ENCODE measurements at places on chromosomes 4 and X.

DNA sequence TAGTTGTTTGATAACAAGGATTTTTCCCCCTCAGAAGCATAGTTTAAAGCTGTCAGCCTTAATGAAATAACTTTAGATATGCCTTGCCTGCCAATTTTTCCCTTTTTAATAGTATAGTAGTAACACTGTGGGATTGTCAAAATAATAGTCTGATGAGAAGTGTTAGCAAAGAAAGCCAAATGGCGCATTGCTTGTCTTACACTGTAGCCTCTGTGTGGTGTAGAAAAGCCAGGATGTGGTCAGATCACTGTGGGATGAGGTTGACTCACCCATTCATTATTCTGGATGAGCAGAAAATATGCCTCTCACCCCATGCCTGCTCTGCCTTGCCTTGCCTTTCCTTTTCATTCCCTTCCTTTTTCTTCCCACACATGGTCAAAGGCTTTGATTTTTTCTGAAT, 257.8 kb upstream of the NRK start:
- DNase-seq = no peak

DNA sequence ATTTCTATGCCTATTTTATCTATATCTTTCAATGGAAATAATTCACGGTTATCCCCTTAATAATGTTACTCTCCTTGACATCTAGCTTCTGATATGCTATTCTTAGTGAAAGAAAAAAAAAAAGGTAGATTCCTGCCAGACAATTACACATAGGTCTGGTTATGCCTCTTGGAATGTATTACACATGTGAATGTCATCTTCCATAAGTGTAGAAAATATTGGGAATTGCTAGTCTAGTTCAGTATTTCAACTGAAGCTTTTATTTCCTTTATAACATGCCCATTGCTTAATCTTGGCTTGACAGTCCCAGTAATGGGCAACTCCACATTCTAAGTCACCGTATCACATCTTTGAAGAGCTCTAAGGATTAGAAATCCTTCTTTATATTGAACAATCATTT, 25.4 kb upstream of the PPP1R2C start:
- no peak for DNase-seq

DNA sequence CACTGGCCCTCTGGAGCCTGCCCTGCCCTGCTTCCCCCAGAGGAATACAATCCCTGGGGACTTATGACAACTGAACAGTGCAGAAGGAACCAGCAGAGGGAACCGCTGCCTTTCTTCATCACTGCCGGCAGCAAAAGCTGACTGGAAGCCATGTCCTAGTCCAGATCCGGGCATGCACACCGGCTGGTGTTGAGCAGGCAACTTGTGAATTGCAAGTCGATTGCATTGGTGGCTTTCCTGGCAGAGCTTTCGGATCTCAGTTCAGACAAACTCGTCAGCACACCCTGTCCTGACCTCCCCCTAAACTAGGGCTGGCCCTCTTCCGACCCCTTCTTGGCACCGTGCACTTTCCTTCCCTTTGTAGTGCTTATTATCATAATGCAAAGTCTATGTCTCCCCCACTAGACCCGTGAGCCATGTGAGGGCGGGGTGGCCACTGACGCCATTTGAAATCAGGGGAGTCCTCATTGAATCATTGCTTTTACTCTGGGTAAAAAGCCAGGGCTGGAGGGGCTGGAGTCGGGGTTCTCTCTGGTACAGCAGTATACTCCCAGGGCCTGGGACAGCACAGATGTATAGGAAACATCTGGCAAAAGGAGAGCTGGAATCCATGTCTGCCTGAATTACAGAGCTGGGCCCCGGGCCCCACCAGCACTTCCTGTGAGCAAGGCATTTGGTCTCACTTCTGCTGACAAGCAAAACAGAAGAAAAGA, 1.8 kb downstream of the ARHGAP4 start:
- DNase-seq = no peak

- DNase-seq = no peak
These were observed 163.8 kb downstream of the AFF2 start for GRCh38 chrX:148664171-148664570.

DNA sequence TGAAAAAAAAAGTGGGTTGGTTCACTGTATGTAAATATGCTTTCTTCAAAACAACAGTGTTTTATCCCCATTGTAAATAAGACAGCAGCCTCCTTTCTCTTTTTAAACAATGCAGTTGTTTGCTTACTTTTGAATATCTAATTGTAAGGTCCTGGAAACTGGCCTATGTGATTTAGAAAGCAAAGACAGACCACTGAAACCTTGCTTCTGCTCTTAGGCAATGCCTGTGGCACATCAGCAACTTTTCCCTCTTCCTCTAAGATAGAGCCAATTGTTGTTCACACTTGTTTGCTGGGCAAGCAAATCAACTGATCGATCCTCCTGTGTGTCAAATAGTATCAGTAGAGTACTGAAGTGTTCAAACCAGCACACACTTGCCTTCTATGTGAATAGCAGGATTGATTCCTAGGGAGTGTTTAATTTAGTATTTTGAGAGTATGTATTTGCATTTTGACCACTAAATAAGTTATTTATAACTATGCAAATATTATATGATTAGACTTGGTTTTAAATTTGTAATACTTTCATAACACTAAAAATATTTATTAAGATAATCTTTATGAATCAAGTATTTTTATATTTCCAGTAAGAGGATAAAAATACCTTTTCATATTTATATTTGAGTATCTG, 55.4 kb upstream of the GRPR start:
- no peak for DNase-seq

- DNase-seq = no peak
These were observed 1.7 kb upstream of the PPP2R2C start for GRCh38 chr4:6474053-6474568.

- no peak for DNase-seq
These were observed 43.9 kb downstream of the CLNK start for GRCh38 chr4:10640561-10641201.

DNA sequence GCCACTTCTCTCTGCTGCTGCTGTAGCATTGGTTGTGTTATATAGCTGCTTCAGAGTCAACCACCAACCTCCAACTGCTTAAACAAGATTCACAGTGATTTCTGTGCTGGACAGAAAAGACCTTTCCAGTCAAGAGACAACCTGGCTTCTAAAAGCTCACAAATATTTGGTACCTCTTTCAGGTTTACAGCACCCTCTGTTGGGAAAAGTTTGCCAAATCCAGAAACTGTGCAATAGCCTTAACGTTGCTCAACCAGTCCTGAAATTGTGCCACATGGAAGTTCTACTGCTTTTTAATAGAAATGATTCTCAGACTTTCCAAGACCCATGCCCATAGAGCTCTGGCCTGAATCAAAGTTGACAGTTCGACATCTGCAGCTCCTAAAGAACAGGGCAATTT, 842.1 kb upstream of the HTR2C start:
- no peak for DNase-seq

DNA sequence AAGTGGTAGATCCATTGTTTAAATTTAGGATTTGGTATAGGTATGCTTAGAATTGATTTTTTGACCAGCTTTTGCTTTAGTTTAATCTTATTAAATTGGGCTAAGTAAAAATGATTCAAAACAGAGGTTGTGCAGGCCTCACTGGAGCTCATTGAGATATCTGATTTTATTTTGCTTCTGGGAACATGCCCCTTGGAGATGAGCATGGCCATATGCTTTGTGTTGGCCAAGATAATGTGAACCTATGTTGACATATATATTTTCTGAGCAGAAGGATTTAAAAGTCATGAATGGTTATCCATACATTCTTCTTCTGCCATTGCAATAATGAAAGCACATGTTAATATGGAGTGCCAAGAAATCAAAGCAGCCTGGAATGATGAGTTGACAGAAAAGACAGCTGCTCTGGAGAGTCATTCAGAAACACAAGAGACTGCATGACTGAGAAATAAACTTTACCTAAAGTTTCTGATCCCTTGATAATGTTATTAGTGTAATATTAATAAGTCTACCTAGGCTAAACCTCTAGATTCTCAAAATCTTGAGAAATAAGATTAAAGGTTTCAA, 489.7 kb upstream of the GNPDA2 start:
- DNase-seq = no peak

- DNase-seq = no peak
These were observed 7.2 kb downstream of the ABCD1 start for GRCh38 chrX:153731845-153732215.

- DNase-seq = no peak
These were observed 239.2 kb downstream of the DKK2 start for GRCh38 chr4:106796876-106797275.

- DNase-seq = no peak
These were observed 60.6 kb upstream of the FAT4 start for GRCh38 chr4:125254106-125254505.

DNA sequence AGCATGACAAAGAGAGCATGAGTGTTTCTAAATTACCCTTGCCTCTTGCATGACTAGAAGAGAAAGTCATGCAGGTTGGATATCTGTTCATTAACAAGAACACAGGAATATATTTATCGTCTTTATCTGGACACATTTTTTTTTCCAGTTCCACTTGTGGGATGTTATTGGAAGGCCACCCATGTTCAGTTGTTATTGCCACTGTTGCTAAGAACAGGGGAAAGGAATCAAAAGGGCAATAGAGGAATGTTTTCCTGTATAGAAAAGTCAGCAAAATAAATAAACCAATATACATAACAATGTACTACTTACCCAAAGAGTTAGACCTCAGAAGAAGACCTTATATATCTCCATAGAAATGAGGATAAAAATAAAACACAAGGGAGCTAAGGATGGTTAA, 270.1 kb downstream of the QDPR start:
- no peak for DNase-seq

GRCh38 chr4:114310296-114310925, 288.2 kb upstream of the UGT8 start:
- DNase-seq = no peak

DNA sequence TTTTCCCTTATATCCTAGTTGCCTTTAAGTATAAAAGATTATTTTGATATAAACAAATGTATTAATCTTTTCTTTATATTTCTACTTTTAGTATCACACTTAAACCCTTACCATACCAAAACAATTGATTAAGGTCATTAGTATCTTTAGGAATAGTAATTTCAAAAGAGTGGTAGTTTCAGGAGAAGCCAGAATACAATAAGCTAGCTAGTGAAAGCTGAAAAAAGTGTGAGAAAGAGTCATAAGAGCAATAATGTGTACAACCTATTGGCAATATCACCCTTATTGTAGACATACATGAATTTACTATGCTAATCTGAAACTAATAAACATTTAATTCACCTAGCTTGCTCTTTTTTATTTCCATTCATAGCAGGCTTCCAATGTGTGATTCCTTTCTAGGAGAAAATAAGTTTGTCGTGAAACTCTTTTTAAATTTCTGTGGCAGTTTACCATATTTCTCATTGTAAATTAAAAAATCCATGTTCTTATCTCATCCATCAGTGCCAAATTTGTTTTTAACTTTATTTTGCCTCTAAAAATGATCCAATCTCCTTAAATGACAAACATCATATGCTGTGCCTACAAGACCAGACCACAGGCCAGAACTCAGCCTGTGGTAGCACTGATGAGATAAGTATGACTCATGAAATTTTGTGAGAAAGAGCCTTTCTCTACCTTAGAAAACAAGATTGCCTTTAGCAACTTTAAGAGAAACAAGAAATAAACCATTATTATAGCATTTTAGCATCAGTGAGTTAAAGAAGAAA, 8.1 kb downstream of the NEK1 start:
- DNase-seq = no peak

DNA sequence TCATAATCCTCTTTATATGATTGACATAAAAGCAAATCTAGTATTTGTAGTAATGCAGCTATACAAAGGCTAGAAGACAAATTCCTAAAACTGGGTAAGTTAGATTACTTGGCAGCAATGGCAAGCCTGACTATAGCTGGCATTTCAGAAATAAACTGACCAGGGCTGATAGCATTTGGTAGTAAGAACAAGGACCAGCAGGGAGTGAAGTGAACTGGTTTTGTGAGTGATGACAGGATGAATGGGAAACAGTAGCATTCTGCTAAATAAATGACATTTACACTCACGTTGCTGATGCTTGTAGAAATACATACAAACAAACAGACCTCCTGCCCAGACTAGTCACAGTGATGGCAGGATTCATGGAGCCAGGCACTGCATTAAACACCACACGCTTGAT, 31.5 kb upstream of the TNIP3 start:
- no peak for DNase-seq

- no peak for DNase-seq
These were observed 746 bp downstream of the TCEAL7 start for GRCh38 chrX:103330681-103331288.

DNA sequence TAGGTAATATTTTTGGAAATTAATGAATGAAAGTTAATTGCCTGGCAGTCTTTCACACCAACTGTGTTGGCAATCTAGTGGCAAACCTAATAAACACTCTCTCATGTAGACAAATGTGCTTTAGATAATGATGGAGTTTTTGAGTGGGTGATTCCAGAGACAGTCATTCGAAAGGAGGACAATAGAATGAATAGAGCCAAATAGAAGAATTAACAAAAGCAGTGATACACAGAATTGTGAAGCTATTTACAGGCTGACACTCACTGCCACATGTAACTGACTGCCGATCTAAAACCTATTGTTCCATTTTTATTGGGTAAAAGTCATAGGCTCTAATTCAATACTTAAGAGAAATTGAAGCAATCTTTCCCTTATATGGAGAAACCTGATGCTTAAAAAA, 338.5 kb downstream of the PCDH7 start:
- no peak for DNase-seq

DNA sequence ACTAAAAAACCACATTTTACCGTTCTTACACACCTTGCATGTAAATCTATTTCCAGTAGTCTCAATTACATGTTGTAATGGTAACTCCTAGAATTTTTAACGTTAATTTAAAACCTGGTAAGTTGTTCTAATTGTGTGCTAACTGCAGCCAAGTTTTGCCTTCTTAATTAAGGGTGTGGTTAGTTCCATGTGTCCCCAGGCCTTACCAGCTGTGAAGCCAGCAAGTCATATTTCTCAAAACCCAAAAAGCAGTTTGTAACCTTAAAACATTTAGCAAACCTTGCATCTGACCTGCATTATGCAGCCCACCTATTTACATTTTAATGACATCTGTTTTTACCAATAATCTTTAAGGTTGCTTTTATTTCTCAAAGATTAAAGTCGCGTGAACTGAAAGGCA, 18.4 kb upstream of the FAM47E start:
- no peak for DNase-seq
